ENCODE measurements at places on chromosomes 2 and 18.

GRCh38 chr2:9830685-9831410 is 12.4 kb upstream of the TAF1B start:
- no peak for DNase-seq

DNA sequence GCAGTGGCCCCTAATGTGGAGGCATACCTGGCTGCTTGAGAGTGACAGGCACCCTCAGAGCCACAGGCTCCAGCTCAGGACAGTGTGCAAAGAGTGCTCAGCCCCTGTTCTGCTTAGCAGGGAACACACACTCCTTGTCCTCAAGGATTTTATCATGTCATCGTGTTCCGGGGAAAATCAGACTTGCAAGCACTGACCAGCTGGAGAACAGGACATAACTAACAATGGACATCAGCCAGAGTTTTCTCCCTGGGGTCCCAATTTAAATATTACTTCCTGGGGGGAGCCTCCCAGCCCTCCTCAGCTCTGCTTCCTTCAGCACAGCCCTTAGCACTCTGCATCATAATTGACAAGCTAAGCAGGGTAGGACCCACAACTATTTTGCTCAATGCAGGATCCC is 175.4 kb upstream of the ACAA2 start:
- no peak for DNase-seq

DNA sequence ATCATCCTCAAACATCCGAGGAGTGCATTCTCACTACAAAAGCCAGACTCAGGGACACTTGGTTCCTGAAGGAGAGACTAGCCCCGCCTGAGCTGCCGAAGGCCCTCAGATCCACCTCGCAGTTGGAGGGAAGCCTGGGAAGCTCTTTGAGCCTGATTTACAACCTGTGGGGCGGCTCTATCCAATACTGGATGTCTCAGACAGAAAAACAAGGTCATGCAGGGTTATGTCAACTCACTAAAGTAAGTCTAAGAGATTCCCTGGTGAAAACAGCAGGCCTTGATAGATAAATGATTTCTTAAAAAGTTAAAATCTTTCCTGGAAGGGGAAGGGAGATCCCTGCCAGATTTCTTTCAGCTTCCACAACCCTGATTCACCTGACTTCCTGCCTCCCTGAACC is 284.3 kb downstream of the CYP26B1 start:
- no peak for DNase-seq

DNA sequence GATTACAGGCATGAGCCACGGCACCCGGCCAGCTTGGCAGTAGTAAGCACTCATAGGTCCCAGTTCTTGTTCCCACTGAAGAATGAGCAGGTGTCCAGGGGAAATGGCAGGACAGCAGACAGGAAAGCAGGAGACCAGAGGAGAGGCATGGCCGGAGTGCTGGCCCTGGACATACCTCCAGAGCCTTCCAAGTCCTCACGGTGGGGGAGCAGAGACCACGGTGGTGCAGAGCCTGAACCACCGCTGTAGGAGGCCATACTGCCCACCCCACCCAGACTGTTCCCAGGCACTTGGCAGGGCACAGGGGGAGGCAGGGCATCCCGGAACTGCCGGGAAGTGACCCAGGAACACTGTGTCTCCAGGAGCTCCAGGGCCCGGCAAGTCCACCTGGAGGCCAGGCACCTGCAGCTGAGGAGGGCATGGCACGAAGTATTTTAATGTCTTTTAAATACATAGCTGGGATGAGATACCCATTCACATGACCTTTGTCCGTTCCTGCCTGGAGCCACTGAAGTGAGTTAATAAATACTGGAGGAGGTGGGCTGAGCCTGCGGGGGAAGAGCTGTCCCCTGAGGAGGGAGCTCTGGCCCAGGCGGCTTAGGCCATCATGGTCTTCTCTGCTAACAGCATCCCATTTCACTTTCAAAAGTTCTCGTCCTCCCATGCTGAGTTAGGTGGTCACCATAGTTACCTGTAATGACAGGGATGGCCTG is 49.7 kb upstream of the TFCP2L1 start:
- DNase-seq = no peak

DNA sequence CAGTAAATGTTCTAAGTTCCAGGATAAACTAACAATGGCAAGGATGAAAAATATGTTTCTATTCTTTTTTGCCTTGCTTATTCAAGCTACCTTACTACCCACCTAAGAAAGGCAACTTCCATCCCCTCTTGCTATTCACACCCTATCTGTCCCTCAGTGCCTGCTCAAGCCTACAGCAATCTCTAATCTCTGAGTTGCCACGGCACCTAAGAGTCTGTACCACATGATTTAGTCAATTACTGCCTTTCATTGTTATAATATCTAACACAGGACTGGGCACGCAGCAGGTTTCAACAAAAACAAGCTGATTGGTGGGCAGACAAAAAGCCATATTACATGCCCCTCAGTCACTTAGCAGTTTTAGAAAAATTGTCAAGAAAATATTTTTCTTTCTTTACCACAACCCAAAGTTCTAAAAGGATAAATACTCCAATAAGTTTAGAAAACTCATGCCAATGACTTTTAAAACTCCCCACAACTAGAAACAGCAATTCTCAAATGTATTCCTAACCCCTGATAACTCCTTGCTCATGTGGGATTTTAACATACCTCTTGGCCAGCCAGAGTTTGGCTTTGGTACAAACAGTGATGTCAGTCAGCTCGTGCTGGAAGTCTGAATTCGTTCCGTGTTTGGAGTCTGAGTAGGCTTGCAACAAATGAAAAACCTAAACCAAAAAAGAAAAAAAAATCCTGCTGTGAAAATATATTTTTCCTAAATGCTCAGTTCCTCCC is 117.3 kb upstream of the ZFP36L2 start:
- DNase-seq = no peak

DNA sequence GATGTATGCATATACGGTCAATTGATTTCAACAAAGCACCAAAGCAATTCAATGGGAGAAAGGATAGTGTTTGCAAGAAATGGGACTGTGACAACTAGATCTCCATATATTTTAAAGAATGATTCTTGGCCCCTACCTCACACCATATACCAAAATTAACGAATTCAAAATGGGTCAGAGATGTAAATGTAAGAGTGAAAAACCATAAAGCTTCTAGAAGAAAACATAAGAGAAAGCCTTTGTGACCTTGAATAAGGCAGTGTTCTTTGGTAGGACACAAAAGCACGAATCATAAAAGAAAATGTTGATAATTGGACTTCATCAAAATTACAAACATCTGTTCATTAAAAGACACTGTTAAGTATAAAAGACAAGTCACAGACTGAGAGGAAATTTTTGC is 5.0 kb upstream of the PROC start:
- DNase-seq = no peak

- no peak for DNase-seq
Observed at GRCh38 chr18:10127729-10128128, 213.9 kb downstream of the VAPA start.

DNA sequence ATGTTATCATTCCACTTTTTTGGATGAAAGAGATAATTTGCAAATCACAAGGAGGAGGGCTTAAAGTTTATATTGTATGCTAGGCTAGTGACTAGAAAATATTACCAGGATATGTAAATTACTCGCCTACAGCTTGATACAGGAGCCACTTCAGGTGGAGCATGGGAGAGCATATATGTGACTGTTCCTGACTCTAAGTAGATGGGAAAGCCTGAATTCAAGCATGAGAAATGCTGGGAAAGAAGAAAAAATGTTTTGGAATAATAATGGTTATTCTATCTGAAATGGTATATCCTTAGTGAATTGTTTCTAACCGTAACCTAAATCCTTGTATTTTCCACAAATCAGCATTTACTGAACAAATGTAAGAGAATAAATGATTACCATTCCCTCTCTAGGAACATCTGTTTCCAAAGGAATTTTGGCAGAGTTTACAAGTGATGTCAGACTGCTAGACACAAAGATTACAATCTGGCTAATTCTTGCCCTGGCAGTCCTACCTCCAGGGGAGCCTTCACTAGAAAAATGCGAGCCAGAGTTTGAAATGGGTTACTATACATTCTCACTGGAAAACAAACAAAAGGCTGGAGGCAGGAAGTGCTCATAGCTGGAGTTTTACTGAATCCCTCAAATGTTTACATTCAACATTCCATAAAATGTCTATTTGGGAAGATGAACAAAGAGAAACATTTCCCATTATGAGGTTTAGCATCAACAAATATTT is 129.4 kb upstream of the MAPRE2 start:
- no peak for DNase-seq

- no peak for DNase-seq
Observed at GRCh38 chr2:122077114-122077513, 321.7 kb downstream of the TSN start.

DNA sequence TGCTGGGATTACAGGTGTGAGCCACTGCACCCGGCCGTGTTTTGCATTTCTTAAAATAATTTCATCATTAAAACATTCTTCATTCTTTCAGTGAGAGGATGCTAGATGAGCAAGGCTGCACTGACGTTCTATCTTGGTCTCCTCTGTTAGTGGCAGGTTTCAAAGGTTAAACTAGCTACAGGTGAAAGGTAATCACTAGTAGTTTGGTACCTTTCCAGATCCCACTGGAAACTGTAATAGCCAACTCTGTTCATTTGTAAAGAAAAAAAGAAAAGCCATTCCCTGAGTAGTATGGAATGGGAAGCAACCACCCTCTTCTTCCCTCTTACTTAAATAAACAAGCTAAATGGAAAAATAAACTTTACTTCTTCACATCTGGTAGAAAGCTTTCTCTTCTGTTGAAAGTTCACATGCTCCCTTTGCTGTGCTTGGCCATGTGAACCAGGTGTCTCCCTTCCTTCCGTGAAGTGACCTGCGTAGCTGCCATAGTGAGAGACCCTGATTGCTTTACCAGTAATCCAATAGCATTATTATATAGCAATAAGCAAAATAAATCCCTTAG is 94.0 kb downstream of the GREB1L start:
- no peak for DNase-seq

DNA sequence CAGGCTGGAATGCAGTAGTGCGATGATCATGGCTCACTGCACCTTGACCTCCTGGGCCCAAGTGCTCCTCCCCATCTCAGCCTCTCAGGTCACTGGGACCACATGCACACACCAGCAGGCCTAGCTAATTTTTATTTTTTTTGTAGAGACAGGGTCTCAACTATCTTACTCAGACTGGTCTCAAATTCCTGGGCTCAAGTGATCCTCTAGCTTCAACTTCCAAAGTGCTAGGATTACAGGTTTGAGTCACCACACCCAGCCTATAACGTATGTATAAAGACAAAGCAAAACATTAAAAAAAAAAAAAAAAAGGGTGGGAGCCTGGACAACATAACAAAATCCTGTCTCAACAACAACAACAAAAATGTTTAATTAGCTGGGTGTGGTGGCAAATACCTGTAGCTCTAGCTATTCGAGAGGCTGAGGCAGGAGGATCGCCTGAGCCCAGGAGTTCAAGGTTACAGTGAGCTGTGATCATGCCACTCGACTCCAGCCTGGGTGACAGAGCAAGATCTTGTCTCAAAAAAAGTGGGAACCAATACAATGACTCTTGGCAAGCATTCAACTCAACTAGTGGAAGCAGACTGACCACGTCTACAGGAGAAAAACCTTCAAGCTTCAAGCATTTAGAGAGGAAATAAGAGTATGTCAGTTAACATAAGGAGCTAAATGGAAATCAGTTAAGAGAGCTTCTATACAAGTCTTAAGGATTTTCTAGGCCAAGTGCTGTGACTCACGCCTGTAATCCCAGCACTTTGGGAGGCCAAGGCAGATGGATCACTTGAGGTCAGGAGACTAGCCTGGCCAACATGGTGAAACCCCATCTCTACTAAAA is 2.6 kb downstream of the GTF3C2 start:
- no peak for DNase-seq

GRCh38 chr2:199470361-199470671 is 12.6 kb upstream of the SATB2 start:
- no peak for DNase-seq

GRCh38 chr18:51100385-51101120 is 70.5 kb downstream of the SMAD4 start:
- DNase-seq = no peak

DNA sequence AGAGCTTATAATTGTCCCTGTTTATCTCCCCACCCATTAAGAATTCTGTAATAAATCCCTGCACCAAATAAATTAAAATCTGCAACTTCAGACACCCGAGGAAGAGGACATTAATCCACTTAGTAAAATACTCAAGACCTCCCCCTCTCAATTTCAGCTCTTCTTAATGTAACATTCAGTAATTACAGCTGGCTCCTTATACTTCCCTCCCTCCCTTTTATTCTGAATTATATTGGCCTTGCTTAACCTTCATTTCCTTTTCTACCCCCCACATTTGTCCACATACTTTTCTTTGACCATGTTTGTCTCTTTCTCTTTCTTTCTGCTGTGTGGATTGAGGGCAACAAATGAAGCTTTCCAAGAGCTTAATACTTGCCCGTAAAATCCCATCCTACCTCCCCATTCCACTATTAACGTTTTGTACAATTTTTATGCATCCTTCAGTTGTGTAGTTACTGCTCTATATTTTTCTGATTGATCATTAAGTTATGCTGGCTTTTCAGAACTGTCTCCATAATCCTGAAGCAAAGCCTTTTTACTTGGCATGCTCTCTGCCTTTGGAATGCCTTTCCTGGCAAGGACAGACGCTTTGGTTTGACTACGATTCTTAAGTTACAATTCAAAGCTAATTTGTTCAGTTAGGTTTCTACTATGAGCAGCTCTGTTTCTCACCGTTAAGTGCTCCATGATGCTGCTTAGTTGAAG is 580.1 kb downstream of the ZEB2 start:
- no peak for DNase-seq

DNA sequence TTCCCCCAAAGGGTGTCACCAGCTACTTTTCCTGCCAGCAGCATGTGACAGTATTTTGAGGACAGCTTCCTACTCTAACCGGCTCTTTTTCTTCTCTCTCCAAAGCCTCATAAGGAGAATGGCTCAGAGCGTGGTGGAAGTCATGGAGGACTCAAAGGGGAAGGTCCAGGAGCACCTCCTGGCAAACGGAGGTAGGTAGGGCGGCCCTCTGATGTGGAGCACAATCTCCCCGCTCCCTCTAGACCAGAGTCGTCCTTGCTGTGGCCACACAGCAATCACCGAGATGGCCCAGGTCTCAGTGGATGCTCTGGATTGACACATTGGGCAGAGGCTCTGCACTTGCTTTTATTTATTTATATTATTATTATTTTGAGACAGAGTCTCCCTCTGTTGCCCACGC is 32.4 kb downstream of the ATP6V1C2 start:
- DNase-seq = no peak

DNA sequence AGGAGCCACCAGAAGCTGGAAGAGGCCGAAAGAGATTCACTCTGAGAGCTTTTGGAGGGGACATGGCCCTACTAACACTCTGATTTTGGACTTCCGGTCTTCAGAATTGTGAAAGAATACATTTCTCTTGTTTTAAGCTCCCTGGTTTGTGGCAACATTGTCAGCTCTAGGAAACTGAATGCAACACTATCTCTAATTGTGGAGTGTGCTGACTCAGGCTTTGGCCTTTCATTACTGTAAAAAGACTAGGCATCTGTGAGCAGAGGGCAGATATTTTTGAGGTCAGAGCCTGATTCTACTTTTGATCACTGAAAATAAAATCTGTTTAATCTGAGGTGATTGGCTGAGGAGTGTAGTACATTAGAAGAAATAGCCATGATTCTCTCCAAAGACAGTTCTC is 185.4 kb upstream of the FAM98A start:
- no peak for DNase-seq

DNA sequence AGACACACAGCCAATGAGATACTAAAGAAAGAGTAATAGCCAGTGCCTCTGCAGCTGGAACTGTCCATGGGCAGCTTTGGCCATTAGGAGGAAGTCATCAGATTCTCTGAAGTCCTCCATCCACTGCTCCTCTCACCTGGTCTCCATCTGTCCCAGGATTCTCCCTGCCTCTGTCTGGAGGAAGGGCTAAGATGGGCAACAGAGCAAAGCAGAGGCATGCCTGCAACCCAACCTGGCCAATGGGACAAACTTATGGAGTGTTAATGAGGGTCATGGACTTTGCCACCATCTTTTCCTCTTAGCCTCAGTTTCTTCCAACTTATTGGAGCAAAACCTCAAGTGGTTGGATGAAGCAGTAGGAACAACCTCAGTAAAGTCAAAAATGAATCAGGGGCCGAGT is 91.5 kb upstream of the SIX3 start:
- no peak for DNase-seq
